ENCODE measurements at places on chromosomes 6 and 20.
A peak's percentile ranks its signal among the peaks of the same experiment; 100 is the strongest.

GRCh38 chr6:123632641-123633040 lies 4.1 kb downstream of the TRDN start:
- no peak for DNase-seq

DNA sequence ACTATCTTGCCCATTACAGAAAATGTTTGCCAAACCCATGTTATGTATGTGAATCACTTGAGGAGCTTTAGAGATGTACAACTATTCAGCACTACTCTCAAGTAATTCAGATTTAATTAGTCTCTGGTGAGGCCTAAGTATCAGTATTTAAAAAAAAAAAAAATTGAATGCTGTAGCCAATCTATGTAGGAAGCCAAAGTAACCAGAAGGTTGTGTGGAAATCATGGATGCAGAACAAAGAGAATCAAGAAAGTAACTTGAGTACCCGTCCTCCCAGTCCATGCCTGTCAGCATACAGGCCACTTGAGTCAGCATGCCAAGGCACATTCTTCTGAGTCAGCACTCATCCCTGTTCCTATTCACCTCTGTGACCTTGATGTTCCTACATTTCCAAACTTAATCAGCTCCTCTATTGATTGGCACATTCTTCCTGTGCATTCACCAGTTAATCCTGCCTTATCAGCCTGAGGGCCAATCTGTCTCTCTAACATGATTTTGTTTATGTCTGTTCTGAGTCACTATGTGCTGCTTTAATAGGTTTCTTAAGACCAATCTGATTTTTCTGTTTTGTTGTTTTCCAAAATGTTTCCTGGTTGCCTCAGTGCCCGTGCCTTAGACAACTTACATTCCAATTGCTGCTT lies 165.6 kb downstream of the KCNQ5 start:
- DNase-seq: peak; percentile 59

DNA sequence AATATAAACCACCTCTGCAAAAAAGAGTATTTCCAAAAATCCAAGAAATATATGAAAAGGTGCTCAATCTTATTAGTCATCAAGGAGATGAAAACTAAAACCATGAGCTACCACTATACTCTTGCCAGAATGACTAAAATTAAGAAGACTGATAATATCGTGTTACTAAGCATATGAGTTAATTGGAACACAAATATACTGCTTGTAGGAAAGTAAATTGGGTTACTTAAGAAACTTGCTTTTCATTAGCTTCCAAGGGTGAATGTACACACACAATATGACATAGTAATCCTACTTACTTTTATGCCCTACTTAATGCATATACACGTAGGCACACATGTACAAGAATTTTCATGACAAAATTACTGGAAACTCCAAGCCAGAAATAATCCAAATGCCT lies 3.4 kb downstream of the THEMIS start:
- DNase-seq: no peak

DNA sequence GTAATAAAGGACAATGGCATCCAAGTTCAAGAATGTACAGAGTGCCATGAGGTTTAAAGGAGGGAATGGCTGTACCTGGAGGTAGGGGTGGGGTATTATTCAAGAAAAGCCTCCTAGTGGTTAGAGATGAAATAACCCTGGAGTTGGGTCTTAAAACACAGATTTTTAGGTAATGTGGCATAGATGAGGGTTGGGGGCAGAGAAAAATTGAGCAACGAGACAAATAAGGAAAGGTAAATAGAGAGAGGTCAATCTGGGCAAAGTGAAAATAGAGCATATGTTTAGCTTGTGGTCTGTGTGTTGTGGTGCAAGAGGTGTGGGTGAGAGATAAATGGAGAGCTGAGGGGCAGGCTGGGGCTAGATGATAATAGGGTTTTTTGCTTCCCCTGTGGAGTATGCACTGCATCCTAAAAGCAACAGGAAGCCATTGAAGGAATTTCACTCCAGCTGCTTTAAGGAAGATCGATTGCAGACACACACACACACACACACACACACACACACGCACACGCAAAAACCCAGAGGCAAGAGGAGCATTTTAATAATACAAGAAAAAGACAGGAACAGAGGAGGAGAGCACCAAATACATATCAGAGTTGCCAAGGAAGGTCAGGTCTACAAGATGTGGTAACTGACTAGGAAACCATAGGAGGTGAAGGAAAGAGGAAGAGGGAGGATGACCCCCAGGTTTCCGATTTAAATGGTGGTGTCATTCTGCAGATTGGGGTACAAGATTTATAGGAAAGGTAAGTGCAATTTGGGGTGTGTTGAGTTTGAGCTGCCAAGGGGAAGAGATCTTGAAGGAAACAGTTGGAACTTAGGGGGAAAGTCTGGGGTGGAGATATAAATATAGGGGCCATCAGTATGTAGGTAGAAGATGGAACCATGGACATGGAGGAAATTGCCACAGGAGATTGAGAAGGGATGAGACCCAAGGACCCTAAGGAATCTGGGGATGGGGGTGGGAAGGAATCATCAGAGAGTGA lies 31.3 kb upstream of the ADGRF1 start:
- no peak for DNase-seq

DNA sequence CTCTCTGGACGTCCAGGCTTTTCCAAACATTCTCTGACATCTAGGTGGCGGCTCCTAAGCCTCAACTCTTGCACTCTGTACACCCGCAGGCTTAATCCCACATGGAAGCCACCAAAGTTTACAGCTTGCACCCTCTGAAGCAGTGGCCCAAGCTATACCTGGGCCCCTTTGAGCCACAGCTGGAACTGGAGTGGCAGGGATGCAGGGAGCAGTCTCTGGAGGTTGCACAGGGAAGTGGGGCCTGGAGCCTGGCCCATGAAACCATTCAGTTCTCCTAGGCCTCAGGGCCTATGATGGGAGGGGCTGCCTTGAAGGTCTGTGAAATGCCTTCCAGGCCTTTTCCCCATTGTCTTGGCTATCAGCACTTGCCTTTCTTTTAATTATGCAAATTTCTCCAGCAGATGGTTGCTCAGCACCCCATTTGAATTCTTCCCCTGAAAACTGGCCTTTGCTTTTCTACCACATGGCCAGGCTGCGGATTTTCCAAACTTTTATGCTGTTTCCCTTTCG lies 64.9 kb downstream of the IRF4 start:
- no peak for DNase-seq

DNA sequence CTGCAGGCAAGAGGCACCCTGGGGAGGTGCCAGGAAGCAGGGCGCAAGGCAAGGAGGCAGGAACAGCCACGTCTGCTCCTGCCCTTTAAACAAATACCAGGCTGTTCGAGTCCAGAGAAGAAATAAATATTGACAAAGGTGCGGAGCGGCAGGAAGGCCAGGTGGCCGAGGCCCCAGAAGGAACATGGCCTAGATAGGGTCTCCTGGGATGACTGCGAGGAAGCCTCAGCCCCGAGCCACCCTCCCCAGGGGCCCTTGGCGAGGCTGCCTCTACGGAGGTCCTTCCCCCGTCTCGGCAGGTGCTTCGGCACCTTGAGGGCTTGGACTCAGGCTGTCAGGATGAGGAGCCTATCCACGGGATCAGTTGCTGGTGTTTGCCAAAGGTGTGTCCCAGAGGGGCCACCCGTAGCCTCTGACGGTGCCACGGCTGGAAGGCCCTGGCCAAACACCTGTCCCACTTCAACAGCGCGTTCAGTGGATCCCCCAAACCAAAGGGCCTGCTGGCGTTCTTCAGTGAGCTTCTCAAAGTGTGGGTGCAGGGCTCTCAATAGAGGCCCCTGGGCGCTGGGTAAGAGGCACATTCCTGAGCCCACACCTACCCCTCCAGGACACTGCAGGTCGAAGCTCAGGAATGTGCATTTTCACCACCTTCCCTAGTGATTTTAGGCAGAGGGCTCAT lies 39.8 kb downstream of the SNX5 start:
- DNase-seq: no peak

DNA sequence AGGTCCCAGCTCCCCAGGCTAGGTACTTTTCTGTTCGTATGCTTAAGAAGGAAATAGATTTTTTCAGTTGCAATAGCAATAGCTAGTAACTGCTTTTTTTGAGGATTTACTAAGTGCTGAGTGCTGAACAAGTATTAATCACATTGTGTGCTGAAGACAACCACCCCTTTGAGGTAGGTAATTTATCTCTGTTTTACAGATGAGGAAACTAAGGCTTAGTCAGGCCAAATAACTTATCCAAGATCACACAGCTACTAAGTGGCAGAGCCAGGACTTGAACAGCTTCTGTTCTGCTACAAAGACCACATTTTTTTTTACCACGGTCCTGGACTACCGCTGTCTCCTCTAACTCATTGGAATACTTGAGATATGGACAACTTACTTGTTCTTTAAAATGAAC lies 39.8 kb downstream of the LRRN4 start:
- no peak for DNase-seq

DNA sequence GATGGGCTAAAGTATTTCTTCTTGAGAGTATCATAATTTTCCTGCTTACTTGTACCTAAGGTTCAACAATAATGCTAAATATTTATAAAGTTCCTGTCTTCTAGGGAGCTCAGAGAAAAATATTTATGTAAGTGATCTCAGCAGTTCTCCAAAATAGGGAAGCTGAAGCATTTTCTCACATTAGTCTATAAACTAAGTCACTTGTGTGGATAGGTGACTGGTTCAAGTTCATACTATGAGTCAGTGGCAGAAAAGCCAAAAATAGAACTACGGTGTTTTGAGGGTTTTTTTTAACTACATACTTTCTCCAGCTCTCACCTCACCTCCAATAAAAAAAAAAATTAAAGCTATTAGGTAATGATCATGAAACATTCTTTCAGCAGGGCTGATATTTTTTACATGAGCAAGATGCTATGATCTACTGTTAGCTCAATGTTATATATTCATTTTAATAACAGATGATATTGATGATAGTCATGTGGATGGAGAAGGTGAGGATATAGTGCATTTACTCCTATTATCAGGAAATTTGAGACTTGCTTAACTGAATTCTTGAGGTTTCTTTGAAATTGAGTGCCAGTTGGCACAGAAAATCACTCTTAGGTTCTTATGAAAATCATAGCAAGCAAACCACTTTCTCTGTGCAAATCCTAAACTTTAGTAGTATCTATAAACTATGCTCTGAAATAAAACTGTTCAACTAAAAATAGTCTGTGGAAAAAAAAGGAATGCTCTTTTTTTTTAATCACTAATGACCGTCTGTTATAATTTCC lies 4.1 kb upstream of the MOXD1 start:
- no peak for DNase-seq

DNA sequence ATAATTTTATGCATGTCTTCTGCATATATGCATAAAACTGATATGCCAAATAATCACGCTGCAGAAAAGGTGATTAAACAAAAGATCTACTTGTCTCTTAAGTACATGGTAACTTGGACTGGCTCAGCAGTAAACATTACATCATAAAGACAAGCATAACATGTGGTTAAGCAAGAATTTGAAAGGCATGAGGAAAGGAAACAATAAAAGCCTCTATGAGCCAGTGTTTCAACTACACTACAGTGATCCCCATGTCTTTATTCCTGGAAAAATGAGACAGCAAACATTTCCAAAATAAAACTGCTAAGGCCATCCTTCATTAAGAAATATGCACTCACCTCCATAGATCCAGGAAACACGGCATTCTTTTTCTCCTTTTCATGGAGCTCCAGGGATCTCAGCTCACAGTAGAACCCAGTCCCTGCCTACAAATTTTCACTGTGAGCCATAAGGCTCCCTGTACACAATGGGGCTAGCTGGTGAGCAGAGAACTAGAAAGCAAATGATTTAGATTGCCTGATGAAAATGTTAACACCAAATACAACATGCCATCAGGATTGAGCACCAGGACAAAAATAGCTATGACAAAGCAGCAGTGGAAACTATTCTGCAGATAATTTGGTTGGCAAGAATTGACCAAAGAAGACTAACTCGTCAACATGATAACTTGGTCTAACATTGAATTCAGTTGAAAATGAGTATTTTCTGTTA lies 156.1 kb downstream of the COL21A1 start:
- no peak for DNase-seq

- DNase-seq: no peak
Observed at GRCh38 chr20:50477239-50477872, 32.8 kb upstream of the PTPN1 start.

DNA sequence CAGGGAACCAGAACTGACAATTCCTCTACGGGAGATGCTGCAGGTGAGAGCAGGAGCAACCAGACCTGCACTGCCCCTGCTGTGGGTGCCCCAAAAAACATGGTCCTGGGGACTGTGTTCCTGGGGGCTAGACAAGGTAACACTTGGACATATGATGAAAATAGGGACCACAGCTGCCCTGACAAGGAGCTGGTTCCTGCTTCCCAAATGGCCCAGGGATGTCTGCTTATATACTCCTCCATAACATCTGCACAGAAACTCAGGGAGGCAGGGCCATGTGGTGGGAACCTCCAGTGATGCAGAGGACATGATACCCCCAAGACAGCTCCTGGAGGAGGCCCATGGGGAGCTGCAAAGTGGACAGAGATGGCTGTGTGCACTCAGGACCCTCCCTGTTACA lies 19.8 kb downstream of the HLA-F start:
- no peak for DNase-seq

DNA sequence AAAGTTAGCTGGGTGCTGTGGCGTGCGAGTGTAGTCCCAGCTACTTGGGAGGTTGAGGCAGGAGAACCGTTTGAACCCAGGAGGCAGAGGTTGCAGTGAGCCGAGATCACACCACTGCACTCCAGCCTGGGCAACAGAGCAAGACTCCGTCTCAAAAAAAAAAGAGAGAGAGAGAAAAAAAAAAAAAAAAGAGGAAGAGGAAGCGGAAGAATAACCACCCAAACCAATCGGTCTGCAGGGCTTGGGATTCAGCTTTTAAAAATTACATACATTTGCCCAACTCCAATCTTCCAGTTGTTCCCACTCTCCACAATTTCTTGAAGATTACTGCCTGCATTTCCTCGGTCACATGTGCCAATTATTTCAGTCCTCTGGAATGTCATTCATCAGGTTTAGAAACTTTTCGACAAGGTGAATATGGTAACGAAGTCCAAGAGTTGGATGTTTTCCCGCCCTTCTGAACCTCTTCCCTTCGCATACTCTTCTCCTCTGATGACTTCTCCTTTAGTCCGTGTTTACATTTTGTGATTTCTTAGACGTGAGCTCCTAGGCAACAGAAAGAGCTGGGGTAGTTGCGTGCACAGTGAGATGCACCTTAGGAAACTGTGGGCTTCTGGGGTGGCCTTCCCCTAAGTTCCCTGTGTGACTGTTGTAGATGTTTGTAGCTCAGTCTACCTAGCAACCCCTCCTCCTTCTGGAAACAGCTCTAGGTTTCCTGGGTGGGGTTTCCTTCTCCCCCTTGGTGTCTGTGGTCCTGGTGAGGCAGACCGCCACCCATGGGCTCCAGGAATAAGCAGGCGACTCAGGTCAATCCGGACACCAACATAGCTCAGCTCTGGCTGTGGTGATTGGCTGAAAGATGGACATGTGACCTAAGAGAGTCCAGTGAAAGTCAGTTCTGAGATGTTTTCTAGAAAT lies 63.0 kb upstream of the NCOA3 start:
- no peak for DNase-seq
